ENCODE measurements at places on chromosomes 5 and 9. TPM values are rescaled to one million over a fixed set of nuclear protein-coding genes. Genes with fewer than 3 reads are reported as not detected.

Gene PCDHB13
- 4.3 TPM for total RNA-seq

Gene BTNL8
- total RNA-seq = 39.2 TPM

Gene PSMB7
- 92.3 TPM for total RNA-seq

Gene CCDC187
- 0.19 TPM for total RNA-seq

Gene PCA3
- total RNA-seq = 0.38 TPM
